ENCODE measurements at places on chromosomes 16 and 17. TPM values are rescaled to one million over a fixed set of nuclear protein-coding genes. Genes with fewer than 3 reads are reported as not detected.
A peak's percentile ranks its signal among the peaks of the same experiment; 100 is the strongest.

TUBB3 gene
- total RNA-seq: 5.1 TPM

FBXW10B gene
- 2.8 TPM for total RNA-seq

METTL26 gene
- total RNA-seq: 72.2 TPM

HIGD1B gene
- total RNA-seq: not detected

AXIN1 gene
- total RNA-seq: 34.3 TPM

HP gene
- total RNA-seq: 0.65 TPM

ACSM5 gene
- total RNA-seq: 11.4 TPM

NPIPB13 gene
- total RNA-seq: 4.8 TPM

ST6GALNAC2 gene
- total RNA-seq: 94.3 TPM

- DNase-seq: no peak
Observed at GRCh38 chr16:55912022-55912421, 36.8 kb upstream of the CES5A start.

DNA sequence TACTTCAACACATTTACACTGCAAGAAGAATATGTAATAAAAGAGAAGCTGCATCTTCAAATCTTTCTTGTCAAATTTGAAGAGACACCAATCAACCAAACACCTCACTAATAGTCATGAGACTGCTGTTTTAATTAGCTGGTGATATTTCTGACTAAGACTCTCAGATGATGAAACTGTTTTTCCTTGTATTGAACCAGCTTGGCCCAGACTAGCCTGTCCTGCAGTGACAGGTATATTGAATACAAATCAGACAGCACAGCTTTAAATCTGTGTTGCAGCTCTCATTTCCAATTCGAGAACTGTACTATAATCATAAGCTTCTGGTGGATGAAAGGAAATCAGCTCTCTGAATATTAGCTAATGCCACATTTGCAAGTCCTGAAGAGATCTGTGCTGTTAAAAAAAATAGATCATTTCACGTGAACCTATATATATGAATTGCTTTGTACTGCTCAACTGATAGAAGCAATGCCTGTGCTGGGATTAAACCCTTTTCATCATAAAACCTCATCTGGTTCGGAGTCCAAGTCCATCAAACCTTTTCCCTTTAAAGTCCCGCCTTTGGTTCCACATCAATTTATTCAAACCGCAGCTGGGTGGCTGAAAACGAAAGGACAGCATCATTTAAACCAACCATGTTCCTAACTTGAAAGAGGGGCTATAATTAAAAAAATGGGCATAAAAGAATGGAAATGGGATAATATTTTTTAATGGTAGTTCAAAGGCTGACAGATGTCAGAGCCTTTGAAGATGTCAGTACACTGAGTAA, 306.2 kb downstream of the CEP112 start:
- DNase-seq: no peak

DNA sequence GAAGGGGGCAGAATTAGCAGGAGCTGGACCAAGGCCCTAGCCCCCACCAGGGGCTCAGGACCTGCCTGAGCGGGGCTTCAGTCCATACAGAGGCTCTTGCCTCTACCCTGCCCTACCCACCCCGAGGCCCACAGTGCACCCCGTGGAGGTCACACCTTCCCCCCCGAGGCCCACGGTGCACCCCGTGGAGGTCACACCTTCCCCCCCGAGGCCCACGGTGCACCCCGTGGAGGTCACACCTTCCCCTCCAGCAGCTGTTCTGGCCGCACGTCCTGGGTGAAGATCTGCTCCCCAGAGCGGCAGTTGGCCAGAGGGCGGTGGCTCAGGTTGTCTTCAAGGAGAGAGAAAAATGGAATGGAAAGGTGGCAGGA, 11.4 kb downstream of the CASKIN2 start:
- no peak for DNase-seq

- no peak for DNase-seq
Observed at GRCh38 chr17:50165867-50166517, at the start of gene SGCA. Gene SGCA, plus strand, starts transcription at chr17:50166005. Its CDS starts 36 bp downstream, at chr17:50166041.

DNA sequence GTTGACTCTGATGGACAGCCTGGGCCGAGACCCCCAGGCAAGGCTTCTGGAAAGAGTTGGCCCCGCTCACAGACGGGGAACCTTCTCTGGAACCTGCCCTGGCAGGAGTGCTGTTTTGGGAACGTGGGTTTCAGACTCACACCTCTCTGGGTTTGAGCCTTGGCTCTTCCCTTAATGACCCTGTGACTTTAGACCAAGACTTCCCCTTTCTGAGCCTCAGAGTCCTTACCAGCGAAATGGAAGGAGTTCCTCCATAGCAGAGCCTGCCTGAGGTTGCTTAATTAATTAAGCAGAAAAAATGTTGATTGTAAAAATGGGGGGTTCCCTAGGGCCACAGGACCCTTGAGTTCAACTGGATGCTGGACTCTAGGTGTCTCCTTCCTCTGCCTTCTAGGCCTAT, 408.2 kb downstream of the SEC14L1 start:
- DNase-seq: no peak

DNA sequence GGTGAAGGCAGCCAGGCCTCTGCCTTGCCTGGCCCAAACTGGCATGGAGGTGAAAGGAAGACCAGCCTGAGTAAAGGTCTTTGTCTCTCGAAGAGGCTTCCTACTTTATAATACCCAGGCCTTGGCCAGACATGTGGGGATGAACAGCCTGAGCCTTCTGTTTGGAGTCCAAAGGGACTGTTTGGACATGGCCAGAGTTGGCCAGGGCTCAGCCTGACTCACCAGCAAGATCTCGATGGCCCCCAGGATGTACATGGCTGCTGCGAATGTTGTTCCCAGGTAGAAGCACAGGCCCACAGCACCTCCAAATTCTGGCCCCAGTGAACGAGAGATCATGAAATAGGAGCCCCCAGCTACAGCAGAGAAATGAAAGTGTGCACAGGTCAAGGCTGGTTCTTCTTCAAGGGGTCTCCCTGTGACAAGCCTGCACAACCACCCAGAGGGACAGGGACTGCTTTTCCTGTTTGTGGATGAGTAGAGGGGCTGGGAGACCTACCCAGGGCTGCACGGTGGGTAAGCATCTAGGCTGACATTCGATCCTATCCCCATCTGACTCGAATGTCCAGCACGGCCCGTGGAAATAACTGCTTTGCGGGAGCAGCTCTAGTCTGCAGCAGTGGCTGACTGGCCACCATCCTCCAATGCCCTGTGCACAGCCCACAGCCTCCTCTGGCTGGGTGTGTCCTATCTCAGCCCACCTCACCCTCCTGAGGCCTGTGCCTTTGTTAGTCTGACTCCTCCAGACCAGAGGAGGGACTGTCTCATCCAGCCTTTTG, 10.7 kb upstream of the LCAT start:
- DNase-seq: no peak

DNA sequence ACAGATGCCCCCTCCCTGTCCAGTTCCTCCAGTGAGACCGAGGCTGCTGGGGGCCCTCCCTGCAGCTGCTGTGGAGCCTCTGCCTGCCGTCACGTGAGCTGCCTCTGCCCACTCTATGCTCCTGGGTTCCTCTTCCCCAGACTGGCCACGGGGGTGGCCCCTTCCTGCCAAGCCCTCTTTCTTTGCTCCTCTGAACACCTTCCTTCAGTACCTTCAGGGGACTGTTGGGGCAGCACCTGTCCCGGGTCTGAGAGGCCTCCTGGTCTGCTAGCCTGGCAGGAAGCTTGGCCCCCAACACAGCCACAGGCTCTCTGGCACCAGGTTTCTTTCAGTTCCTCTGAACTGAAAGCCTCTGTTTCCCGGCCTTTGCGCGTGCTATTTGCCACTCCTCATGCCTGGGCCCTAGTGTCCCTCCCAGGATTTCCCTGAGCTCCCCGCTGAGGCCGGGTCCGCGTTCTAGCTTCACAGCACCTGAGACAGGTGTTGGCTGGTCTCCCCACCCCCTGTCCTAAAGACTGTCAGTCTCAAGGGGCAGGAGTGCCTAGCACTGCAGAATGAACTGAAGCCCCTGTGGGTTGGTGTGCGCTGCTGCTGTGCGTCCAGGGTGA, 6.6 kb upstream of the ATP6V0C start:
- DNase-seq: no peak

- no peak for DNase-seq
Observed at GRCh38 chr17:2971851-2972250, 91.6 kb downstream of the OR1D5 start.

GRCh38 chr17:65320820-65321219, 183.7 kb downstream of the RGS9 start:
- no peak for DNase-seq

GRCh38 chr17:15651583-15652110, 32.1 kb upstream of the FBXW10B start:
- peak; percentile 95 for DNase-seq

DNA sequence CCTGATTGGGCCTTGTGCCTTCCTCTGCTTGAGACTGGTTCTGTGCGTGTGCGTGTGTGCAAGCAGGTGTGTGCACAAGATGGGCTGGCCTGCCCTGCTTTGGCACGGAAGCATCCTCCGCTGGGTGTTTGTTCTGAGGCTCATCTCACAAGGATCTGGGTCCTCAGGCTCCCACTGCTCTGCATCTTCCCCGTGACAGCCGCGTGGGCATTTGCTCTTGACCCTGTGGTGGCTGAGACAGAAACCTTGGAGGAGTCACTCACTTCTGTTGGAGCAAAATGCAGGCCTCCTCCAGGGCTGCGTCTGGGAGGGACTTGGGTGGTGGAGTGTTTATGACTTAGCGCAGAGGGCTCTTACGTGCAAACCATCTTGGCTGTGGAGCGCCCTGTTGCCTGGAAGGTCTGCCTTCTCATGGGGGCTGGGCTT, 119.2 kb downstream of the RPTOR start:
- DNase-seq: no peak

DNA sequence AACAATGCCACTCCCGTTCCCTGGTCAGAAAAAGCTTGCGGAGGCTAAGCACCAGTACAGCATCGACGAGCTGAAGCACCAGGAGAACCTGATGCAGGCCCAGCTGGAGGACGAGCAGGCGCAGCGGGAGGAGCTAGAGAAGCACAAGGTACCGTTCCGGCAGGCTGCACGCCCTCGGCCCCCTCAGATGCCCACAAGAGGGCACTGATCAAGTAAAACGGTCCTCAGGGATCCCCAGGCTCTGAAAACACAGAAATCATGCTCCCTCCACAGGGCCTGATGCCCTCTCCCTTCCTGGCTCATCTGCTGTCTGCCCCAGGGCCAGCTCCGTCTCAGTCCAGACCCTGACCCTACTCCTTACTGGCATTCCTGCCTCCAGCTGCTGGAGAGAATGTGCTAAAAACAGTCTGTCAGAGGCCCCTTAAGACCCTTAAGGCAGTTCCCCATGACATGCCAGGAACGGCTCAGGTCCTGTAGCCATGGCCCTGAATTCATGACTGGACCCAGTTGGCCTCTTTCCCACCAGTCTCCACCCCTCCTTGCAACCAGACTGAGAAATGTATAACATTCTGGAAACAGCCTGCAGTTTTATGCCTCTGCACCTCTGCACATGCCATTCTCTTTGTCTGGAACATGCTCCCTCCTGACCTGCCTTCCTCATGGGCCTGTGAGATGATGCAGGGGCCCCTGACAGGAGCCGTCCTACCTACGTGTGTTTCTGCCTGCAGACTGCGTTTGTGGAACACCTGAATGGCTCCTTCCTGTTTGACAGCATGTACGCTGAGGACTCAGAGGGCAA, 21.8 kb downstream of the DRC3 start:
- DNase-seq: no peak

DNA sequence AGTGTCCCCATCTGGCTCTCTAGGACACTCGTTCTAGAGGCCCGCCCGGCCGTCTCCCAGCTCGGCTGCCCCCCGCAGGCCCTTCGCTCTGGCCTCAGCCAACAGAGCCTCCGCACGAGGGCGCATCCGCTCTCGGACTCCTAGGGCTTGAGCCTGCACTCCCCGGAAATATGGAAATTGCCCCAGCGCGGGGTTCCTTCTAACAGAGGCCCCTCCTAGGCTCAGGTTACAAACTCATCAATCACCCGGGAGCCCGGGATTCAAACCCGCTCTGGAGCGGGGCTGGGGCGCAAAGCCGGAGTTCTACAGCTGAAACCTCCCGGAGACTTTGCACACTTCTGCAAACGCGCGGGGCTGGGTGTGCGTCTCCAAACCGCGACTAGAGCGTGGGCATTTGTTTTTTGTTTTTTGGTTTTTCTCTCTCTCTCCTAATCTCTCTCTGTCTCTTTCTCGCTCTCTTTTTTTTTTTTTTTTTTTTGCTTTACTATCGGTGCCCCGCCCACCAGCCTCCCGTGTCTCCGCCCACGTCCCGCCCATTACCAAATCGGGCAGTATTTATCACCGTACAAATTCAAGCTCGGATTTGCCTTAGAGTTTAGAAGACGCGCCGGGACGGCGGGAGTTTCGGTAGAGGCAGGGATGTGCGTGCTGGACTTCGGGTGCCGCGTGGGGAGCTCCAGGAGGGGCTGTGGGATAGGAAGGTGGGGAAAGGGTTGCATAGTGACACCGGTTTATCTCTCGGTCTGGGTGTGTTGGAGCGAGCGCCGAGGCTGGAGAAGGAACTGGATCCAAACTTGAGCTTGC, 2.4 kb upstream of the FOXL1 start:
- no peak for DNase-seq

GRCh38 chr16:3816326-3816725, 64.2 kb downstream of the CREBBP start:
- DNase-seq: no peak

- no peak for DNase-seq
Observed at GRCh38 chr17:66152756-66153155, 39.2 kb downstream of the CEP112 start.

GRCh38 chr16:17155936-17156335, 314.8 kb downstream of the XYLT1 start:
- DNase-seq: no peak

- DNase-seq: no peak
Observed at GRCh38 chr17:50598487-50598886, 36.2 kb upstream of the ABCC3 start.

DNA sequence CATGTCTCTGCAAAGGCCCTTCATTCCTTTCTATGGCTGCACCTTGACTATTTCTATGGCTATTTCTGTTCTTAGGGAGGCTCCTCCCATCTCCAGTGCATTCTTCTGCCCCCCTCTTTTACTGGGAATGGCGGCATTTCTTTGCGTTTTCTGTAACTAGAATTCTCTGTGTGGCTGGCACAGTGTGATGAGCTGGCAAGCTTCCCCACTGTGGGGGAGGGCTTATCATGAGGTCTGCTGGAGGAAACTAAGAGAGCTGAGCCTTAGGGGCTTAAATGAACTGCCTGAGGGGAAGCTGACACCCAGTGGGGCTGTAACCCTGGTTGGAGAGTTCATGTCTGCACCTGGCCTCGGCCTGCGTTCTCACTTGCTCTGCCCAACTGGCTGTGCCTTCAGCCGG, 1.5 kb upstream of the CARD14 start:
- no peak for DNase-seq

DNA sequence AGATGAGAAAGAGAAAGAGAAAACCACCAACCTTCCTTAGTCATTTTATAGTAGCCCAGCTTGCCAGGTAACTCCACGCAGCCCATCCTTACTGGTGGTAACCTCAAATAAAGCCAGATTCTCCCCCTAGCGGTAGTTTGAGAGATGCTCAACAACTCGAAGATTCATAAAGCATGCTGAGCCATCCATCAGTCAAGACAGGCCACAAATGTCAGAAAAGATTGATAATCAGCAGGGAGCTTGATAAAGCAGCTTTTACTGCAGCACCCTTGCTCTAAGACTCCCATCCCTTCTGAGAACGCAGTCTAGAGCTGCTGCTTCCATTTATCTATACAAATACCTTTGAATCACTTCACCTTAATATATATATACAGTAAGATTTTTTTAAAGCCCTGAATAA, 451.5 kb upstream of the HSBP1 start:
- no peak for DNase-seq

GRCh38 chr17:62617894-62618472, 9.5 kb upstream of the MRC2 start:
- DNase-seq: no peak

GRCh38 chr17:21425736-21426135, 49.6 kb downstream of the KCNJ12 start:
- no peak for DNase-seq

- no peak for DNase-seq
Observed at GRCh38 chr17:81482673-81483072, 29.9 kb downstream of the ACTG1 start.

- DNase-seq: no peak
Observed at GRCh38 chr17:83152745-83153611, 73.6 kb downstream of the METRNL start.

Data from suprapubic skin (tissue), 4 donors.